ENCODE measurements at places on chromosomes 2 and 18.

DNA sequence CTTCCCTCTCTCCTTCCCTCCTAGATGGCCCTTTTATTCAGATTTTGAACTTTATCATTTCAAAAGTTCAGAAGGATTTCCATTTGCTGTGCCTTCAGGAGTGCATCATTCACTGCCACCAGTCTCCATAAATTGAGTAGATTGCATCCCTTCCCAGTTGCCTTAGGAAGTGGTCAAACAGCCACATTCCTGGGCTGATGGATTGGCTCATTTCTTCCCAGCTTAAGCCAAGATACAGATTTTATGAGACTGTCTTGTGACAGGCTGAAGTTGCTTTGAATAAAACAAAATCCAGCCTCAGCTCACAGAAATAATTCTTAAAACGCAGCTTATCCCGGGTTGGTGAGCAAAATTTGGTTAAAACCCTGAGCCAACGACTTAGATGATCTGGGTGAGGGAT is 9.8 kb downstream of the NRP2 start:
- no peak for DNase-seq

- no peak for DNase-seq
Measured at GRCh38 chr2:31688282-31688681, 107.5 kb upstream of the SRD5A2 start.

- peak; percentile 70 for DNase-seq
Measured at GRCh38 chr18:2905854-2906703, 59.3 kb downstream of the EMILIN2 start.

DNA sequence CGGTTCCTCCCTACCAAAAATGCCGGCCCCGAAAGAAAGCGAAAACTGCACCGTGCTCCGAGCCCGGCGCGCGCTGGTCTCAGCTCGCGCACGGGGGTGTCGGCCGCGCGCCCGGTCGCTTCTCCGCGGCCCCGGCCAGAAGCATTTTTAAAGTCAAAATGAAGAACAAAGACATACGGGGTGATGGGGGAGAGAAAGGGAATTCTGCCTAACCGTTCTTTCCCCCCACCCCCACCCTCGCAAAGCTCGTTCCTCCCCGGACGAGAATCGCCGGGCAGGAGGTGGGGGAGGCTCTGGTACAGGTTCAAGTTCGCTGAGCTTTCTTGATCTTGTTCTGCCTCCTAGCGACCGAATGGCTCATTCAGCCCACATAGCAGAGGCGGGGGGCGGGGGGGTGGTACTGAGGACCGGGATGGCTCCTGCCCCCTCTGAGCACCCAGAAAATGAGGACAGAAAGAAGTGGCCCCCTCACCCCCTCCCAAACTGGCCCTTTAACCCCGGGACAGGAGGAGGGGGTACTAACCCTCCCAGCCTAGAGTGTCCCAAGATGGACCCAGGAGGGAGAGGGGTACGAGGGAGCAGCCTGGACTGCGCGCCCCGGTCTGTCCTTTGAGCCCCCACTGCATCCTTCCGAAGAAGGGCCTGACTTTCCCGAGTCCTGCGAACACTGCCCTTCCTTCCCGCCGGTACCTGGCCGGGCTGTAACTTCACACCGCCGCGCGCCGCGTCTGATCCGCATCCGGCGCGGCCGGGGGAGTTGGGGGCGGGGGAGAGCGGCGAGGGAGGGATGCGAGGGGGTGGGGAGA is 3.1 kb downstream of the BCL11A start:
- DNase-seq = no peak

- DNase-seq = no peak
Measured at GRCh38 chr2:174117951-174118930, 130.1 kb downstream of the OLA1 start.

DNA sequence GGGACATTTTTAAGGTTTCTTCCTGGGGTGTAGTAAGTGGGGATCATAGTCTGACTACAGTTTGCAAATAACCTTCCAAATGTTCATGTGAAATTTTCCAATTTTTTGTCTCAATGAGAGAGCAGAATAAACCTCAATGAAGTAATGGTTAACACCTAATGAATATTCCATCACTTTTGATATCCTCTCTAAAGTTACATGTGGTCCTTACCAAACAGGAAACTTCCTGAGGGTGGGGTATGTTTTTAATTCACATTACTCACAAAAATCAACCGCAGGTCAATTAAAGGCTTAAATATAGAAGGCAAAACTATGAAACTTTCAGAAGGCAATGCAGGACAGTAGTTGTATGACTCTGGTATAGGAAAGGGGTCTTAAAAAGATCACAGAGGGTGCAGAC is 13.2 kb downstream of the ZNF407 start:
- DNase-seq = no peak

GRCh38 chr2:68931799-68932198 is 20.9 kb downstream of the GKN2 start:
- DNase-seq = no peak

- DNase-seq = no peak
Measured at GRCh38 chr2:222049946-222050345, 248.9 kb downstream of the PAX3 start.

DNA sequence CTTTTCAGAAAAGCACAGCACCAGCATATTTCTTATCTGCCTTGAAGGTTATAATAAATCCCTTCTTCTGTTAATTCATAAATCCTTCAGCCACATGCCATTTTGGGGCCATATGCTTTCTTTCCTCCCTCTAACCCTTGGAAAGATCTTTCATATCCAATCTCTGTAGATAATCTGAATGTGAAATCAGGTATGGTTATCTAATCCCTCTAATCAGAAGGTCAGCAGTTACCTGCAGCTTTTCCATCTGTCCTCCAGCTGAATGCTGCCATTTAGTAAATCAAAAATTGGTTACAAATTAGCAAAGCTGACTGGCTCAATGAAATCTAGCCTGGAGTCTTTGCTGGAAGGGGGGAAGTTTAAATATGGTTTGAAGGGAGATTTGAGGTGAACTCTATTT is 230.5 kb downstream of the PIK3C3 start:
- no peak for DNase-seq

DNA sequence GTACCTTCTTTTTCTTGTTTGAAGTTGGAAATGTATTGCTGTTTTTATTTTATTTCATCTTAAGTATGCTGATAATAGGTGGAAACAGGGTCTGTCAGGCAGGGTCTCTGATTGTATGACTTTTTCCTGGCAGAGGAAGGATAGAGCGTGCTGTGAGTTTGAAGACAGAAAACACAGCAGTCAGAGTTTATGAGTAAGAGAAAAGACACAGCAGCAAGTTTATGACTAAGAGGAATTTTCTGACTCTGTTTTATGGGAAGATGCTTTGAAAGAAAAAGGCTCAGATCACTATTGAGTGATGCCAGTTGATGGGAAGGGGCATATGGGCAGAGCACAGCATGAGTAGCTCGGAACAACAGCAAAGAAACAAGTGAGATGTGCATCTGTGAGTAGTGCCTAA is 379.1 kb downstream of the MEIS1 start:
- DNase-seq = no peak
